HTR-8/SVneo (cell line): ENCODE measurements at places on chromosomes 7 and 10.
A peak's percentile ranks its signal among the peaks of the same experiment; 100 is the strongest.

GRCh38 chr10:90451283-90451682, 406.6 kb downstream of the HTR7 start:
- no peak for DNase-seq

DNA sequence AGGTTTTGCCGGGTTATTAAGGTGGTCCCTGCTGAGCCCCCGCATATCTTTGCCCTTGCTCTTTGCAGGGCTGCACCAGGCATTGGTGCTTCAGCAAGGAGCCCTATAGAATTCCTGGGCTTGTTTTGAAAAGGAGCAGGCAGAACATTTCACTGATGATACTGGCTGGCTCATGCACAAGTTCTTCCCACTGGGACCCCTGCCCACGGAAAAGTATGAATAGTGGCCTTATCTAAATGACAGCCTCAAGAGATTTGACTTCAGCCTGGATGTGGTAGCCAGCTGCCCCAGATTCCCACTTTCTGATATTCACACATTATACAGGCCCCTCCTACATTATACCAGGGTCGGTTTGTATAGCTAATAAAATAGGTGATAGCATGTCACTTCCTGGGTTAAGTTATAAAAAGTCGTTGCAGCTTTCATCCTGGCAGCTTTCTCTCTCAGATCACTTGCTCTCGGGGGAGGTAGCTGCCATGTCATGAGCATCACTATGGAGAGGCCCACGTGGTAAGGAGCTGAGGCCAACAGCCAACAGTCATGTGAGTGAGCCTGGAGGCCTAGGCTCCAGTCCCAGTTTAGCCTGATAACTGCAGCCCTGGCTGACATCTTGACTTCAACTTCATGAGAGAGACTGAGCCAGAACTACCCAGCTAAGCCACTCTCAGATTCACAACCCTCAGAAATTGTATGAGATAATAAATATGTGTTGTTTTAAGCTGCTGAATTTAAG, 16.8 kb upstream of the CRTAC1 start:
- DNase-seq, result no peak

DNA sequence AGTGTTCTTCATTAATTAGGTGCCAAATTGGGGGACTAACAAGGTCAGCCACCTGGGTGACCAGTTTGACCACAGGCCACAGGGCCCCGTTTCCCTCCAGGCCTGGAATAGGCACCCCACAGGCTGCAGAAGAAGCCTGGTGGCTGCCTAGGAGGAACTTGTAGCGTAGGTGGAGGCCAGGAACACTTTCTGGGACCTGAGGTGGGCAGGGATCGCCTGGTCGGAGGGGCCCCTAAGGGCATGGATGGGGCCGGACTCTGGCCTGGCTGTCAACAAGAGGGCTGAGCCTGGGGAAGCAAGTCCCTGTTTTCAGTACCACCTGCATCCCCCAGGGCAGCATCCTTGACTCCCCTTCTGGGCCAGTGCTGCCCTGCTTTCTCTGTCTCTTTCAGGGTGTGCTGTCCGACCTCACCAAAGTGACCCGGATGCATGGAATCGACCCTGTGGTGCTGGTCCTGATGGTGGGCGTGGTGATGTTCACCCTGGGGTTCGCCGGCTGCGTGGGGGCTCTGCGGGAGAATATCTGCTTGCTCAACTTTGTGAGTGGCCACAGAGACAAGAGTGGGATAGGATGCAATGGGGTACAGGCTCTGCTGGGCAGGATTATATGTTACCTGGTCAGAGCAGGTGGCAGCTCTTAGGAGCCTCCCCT, 30.7 kb upstream of the SH2D4B start:
- DNase-seq, result no peak

- peak; percentile 29 for DNase-seq
These were observed 26.9 kb downstream of the ASAH2 start for GRCh38 chr10:50224330-50224952.

DNA sequence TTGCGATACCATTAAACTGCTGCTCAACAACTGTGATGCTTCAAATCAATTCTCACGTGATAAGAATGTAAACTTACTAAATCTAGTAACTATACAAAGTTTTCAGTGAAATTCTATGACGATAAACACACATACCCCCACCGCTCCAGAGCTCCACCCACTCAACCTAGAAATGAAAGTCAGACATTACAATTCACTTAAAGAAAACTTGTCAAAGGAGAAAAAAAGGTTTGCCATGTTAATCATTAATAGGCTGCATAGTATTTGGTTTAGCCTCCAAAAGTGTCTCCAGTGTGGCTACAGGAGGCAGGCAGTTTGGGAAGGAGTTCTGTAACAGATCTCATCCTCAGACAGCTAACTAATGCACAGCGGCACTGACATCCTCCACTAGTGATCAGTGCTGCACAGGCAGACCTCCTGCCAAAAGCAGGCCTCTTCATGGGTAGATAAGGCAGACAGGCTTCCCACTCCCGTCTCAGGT, 3.1 kb downstream of the HERPUD2 start:
- DNase-seq, result no peak

- no peak for DNase-seq
These were observed 52.7 kb downstream of the SCIN start for GRCh38 chr7:12623223-12623622.

- no peak for DNase-seq
These were observed 73.5 kb upstream of the VIPR2 start for GRCh38 chr7:159218170-159218569.

GRCh38 chr10:97873569-97873968, 23.9 kb downstream of the GOLGA7B start:
- no peak for DNase-seq

GRCh38 chr10:101227429-101228152, 1.7 kb downstream of the LBX1 start:
- no peak for DNase-seq
